ENCODE measurements at places on chromosomes 16 and 17.

DNA sequence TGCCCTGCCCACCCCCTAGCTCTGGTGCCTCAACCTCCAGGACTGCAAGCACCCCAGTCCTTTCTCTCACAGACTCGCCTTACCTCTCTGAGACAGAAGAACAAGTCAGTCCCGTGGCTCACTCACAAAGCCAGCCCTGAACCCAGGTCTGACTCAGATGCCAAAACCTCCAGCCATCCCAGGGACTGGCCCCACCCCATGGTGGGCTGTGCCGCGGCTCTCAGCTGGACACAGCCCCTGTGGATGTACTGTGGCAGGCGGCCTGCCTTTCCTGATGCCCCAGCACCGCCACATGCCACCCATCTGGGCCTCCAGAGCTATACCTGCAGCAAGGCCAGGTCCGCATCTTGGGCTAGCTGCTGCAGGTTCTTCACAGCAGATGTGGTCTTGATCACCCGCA, 19.8 kb downstream of the MPG start:
- H3K4me1 ChIP-seq = peaks cover 33% of the 10 kb centered on the region
- H3K27me3 ChIP-seq = no peaks in the 10 kb centered on the region
- DNase-seq = no peak
- H3K27ac ChIP-seq = peak overlapping the region; percentile 27

GRCh38 chr17:29178750-29179231, 1.4 kb downstream of the MYO18A start:
- no peak for DNase-seq
- H3K27ac ChIP-seq = peak overlapping the region; percentile 51
- H3K4me1 ChIP-seq = peaks cover 40% of the 10 kb centered on the region
- H3K36me3 ChIP-seq = no peaks in the 10 kb centered on the region
- no peaks in the 10 kb centered on the region for H3K27me3 ChIP-seq

DNA sequence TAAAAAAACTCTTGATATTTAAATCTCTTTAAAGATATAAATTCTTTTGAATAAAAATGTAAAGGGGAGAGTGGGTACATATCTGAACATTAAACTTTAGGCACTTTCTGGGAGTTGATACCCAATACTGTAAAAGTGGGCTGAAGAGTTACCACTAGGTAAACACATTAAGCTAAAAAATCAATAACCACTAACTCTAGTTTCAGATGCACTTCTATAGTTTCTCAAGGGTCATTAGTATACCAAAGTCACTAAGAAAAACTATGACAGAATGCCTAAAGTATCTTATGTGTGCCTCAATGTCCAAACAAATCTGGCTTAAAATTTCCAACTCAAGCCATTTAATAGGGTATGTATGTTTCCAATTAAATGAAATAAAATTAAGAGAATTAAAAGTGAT, 13.1 kb upstream of the CFDP1 start:
- H3K27ac ChIP-seq = no peak overlapping the region
- peaks cover 5% of the 10 kb centered on the region for H3K4me1 ChIP-seq
- DNase-seq = no peak
- no peak overlapping the region for H3K4me3 ChIP-seq
- no peaks in the 10 kb centered on the region for H3K27me3 ChIP-seq

DNA sequence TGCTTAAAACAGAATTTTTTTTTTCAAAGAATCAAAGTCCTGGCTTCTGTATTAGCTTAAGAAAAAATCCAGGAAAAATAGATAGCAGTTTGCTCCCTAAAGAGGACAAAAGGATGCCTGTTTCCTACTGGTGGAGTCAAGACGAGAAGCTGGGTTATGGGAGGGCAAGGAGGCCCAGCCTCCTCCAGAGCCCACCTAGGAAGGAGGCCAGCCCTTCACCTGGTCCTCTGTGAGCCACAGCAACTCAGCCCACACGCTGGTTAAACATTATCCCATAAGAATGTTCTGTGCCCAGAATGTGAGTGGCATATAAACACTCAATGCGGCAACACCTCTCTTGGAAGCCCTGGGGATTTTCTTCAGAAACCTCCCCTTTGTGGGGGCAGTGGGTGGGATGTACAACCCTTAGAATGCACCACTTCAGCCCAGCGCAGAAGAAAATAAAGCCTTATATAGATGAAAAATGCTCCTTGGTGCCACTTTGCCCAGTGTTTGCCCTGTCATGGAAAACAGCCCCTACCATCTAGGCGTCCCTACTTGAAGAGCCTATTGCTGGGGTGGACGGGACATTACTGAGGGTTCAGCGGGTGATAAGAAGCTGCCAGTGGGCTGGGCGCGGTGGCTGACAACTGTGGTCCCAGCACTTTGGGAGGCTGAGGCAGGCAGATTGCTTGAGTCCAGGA, 48.0 kb downstream of the TEKT5 start:
- no peaks in the 10 kb centered on the region for H3K36me3 ChIP-seq
- no peak overlapping the region for H3K4me3 ChIP-seq
- no peaks in the 10 kb centered on the region for H3K4me1 ChIP-seq
- no peak overlapping the region for H3K27ac ChIP-seq

DNA sequence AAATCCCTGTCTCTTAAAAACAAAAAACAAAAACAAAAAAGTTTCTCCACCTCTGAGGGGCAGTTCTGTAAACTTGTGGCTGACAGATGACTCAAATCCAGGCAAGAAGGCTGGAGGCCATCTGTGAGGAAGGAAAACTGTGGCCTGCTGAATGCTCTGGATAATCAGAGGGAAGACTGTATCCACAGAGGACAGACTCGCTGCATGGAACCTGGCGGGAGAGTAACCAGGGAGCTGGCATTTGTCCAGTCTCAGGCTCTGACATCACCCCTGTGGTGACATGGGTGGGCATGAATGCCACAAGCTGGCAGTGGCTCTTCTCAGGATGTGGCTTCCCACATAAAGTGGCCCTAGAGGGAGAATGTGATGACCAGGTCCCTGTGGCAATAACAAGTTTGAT, 2.8 kb upstream of the KSR1 start:
- H3K36me3 ChIP-seq = no peaks in the 10 kb centered on the region
- peaks cover 28% of the 10 kb centered on the region for H3K4me1 ChIP-seq
- no peak overlapping the region for H3K4me3 ChIP-seq
- no peak for DNase-seq

GRCh38 chr17:32654324-32654723, 167.5 kb downstream of the CDK5R1 start:
- no peaks in the 10 kb centered on the region for H3K27me3 ChIP-seq
- no peak overlapping the region for H3K4me3 ChIP-seq
- H3K36me3 ChIP-seq = peaks cover 39% of the 10 kb centered on the region
- no peak for DNase-seq
- no peak overlapping the region for H3K27ac ChIP-seq

- H3K27ac ChIP-seq = no peak overlapping the region
- H3K36me3 ChIP-seq = peaks cover 1% of the 10 kb centered on the region
- H3K27me3 ChIP-seq = no peaks in the 10 kb centered on the region
- no peak for DNase-seq
- H3K4me1 ChIP-seq = peaks cover 5% of the 10 kb centered on the region
Measured at GRCh38 chr17:5225668-5226457, 8.8 kb downstream of the SCIMP start.

GRCh38 chr17:77185137-77185536, 44.4 kb downstream of the SEC14L1 start:
- H3K4me3 ChIP-seq = no peak overlapping the region
- H3K36me3 ChIP-seq = no peaks in the 10 kb centered on the region
- H3K27ac ChIP-seq = no peak overlapping the region
- DNase-seq = no peak
- peaks cover 22% of the 10 kb centered on the region for H3K4me1 ChIP-seq

- no peak overlapping the region for H3K4me3 ChIP-seq
- peaks cover 8% of the 10 kb centered on the region for H3K27me3 ChIP-seq
- peaks cover 1% of the 10 kb centered on the region for H3K36me3 ChIP-seq
- DNase-seq = no peak
- no peak overlapping the region for H3K27ac ChIP-seq
- peaks cover 17% of the 10 kb centered on the region for H3K4me1 ChIP-seq
Measured at GRCh38 chr17:7058831-7059447, 15.0 kb upstream of the SLC16A11 start.

DNA sequence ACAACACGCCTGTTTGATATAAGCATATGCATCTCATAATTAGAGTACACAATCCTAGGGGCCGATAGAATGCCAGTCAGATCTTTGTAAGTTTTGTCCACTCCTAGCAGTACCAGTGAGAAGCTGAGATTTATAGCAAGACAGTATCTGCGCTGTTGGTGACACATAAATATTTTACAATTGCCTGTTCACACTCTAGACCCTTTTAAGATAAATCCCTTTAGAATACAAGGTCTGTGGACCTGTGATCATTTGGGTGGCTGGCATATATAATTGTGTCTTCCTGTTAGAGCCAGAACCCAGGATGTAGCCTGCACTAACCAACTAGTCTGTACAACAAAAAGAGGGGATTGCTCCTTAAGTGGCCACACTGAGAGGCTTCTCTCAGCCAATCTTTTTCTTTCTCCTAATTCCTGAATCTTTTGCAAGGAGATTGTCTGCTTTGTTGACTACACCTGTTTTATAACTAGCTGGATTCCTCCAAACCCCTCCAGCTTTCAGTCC, 74.7 kb downstream of the WIPI1 start:
- H3K36me3 ChIP-seq = no peaks in the 10 kb centered on the region
- H3K27ac ChIP-seq = no peak overlapping the region
- no peak for DNase-seq
- no peaks in the 10 kb centered on the region for H3K27me3 ChIP-seq
- H3K4me1 ChIP-seq = peaks cover 28% of the 10 kb centered on the region
- H3K4me3 ChIP-seq = no peak overlapping the region

DNA sequence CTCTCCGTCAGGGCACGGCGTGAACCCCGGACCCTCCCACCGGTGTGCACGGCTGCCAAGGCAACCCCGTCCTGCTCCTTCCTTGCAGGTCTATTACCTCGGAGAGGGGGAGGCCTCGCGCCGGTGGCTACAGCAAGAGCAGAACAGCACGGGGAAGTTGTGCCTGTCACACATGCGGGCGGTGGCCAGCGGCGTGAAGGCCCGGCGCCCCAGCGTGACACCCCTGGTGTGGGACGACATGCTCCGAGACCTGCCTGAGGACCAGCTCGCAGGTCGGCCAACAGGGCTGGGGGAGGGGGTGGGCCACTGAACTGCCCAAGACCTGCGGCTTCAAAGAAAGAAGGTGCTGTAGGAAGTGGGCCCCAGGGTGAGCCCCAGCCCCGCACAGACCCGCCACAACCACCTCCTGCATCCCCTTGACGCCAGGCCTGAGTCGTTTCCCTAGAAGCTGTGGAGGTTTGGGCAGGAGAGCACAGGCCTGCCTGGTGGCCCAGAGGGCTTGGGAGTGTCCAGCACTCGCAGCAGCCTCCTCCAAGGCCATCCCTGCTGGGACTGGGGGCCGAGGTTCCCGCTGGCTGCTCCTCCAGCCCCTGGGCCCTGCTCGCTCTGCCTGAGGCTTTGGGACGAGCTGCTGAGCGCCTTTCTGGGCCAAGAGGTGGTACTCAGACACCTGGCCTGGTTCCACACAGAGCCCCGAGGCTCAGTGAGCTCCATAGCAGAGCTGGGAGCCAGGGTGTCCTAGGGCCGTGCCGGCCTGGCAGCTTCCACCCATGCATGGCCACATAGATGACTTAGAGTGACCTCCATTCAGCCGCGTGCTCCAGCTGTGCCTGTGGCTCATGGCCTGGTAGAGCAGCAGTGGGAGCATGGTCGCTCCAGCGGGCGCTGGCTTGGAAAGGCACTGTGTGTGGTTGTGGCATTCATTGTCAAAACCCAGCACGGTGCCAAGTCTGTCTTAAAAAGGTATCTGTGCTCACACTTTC, 14.7 kb downstream of the CYBC1 start:
- no peak for DNase-seq
- no peaks in the 10 kb centered on the region for H3K36me3 ChIP-seq
- no peak overlapping the region for H3K27ac ChIP-seq
- no peaks in the 10 kb centered on the region for H3K27me3 ChIP-seq

GRCh38 chr17:62781356-62781755, 26.8 kb downstream of the MARCHF10 start:
- no peaks in the 10 kb centered on the region for H3K27me3 ChIP-seq
- H3K27ac ChIP-seq = peak overlapping the region; percentile 90
- H3K4me1 ChIP-seq = peaks cover 44% of the 10 kb centered on the region
- DNase-seq = no peak
- peaks cover 6% of the 10 kb centered on the region for H3K36me3 ChIP-seq

GRCh38 chr17:46118964-46119363, 74.3 kb downstream of the KANSL1 start:
- H3K36me3 ChIP-seq = no peaks in the 10 kb centered on the region
- H3K4me1 ChIP-seq = peaks cover 73% of the 10 kb centered on the region
- H3K4me3 ChIP-seq = no peak overlapping the region
- H3K27me3 ChIP-seq = no peaks in the 10 kb centered on the region

- H3K4me3 ChIP-seq = no peak overlapping the region
- no peak overlapping the region for H3K27ac ChIP-seq
Measured at GRCh38 chr17:37261286-37261685, 114.5 kb upstream of the C17orf78 start.

- no peak overlapping the region for H3K4me3 ChIP-seq
- no peak for DNase-seq
- no peak overlapping the region for H3K27ac ChIP-seq
- H3K4me1 ChIP-seq = peaks cover 37% of the 10 kb centered on the region
- no peaks in the 10 kb centered on the region for H3K36me3 ChIP-seq
Measured at GRCh38 chr16:23500212-23500861, 10.0 kb downstream of the GGA2 start.

DNA sequence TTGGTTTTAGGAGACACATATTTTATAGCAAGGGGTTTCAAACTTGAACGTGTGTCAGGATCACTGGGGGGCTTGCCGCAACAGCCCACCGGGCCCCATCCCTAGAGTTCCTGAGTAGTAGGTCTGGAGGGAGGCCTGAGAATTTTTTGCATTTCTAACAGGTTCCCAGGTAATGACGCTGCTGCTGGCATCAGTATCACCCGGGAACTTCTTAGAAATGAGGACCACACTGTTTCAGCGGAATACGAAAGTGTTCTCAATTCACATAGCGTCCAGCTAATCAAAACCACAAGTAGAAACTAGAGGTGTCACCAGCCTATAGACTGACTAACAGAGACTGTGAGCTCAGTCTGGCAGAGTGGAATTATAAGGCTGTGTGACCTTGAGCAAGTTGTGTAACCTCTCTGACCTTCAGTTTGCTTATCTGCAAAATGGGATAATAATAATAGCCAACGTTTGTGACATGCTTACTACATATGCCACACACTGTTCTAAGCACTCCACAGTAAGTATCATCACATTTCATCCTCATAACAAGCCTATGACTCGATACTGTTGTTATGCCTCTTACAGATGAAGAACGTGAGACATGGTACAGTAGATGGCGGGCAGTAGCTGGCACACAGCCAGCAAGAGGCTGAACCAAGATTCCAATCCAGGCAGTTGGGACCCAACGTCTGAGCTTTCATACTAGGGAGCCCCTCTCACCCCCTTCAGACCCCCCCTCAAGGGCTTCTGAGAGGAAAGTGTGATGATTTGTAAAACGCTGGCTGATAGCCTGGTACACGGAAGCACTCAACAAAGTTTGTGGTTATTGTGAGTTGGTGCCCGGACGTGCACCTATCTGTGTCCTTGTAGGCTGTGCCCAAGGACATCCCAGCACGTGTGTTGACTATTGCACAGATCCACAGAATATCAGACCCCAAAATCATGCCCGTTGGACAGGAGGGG, 4.6 kb upstream of the ICAM2 start:
- DNase-seq = no peak
- H3K27ac ChIP-seq = no peak overlapping the region
- peaks cover 5% of the 10 kb centered on the region for H3K4me1 ChIP-seq
- peaks cover 2% of the 10 kb centered on the region for H3K27me3 ChIP-seq
- no peaks in the 10 kb centered on the region for H3K36me3 ChIP-seq
- H3K4me3 ChIP-seq = no peak overlapping the region
